ENCODE measurements at places on chromosomes 11 and 22.

- DNase-seq = no peak
Measured at GRCh38 chr11:116901211-116901610, 63.8 kb upstream of the APOA1 start.

DNA sequence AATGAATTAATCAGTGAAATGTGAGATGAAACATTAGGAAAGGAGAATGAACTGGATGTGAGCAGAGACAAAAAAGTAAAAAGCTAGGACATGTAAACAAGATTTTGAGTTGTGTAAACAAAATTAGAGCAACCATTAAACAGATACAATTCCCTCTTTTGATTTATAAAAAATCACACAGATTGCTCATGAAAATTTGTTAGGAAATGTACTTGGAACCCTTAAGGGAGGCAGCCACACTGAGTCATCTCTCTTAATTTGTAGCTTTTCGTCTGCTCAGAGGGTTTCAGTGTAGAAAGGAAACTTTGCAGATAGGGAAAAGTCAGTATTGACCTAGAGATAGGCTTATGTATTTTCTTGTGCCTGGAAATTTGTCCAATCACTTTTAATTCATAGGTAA, 49.6 kb upstream of the ME3 start:
- peak; percentile 25 for DNase-seq

GRCh38 chr11:20089796-20090653, 70.2 kb downstream of the DBX1 start:
- no peak for DNase-seq

DNA sequence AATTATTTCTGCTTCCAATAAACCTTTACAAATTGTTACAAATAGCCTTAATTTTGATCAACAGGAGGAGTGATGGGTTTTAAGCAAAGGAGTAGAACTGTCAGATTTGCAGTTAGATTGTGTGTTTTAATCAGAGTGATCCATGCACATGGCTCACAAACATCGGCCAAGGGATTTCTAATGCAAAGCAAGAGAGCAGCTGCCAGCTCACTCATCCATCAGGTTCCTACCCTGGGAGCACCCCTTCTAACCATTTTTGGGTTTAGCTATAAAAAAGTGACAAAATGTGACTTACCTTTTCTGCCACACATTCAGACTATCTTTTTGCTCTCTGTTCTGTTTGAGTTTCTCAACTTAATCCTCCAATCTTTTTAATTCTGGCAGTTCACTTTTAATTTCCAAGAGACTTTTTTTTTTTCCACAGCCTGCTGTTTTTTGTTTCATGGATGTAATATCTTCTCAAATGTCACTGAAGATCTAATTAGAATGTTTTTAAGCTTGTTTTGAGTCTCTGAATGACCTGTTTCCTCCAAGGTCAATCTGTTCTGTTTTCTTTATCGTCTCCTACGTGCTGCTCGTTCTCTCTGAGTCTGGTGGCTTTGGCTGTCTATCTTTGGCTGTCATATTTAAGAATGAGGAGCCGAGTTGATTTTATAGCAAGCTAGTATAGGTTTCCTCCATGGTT, 6.0 kb downstream of the IZUMO1R start:
- DNase-seq = peak; percentile 38

DNA sequence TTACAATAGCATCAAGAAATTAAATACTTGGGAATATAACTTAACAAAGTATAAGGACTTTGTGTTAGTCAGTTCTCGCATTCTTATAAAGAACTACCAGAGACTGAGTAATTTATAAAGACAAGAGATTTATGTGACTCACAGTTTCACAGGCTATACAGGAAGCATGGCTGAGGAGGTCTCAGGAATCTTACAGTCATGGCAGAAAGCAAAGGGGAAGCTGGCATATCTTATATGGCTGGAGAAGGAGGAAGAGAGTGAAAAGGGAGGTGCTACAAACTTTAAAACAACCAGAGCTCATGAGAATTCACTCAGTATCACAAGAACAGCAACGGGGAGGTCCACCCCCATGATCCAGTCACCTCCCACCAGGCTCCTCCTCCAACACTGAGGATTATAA, 32.0 kb upstream of the CCDC134 start:
- DNase-seq = peak; percentile 25

GRCh38 chr22:47693606-47694005, 931.2 kb downstream of the TBC1D22A start:
- DNase-seq = no peak

GRCh38 chr11:125542709-125543108, 26.6 kb upstream of the EI24 start:
- no peak for DNase-seq
